ENCODE measurements at places on chromosomes 2 and 18. TPM values are rescaled to one million over a fixed set of nuclear protein-coding genes. Genes with fewer than 3 reads are reported as not detected.

LHCGR gene
- not detected for total RNA-seq

CRYGC gene
- not detected for total RNA-seq

AFF3 gene
- 0.19 TPM for total RNA-seq

TPO gene
- total RNA-seq: 0.32 TPM

ALPG gene
- total RNA-seq: not detected

RETREG2 gene
- total RNA-seq: 49.7 TPM

RESP18 gene
- not detected for total RNA-seq

NIF3L1 gene
- 18.9 TPM for total RNA-seq

REG3G gene
- total RNA-seq: not detected

TMEM247 gene
- not detected for total RNA-seq

DYNAP gene
- total RNA-seq: not detected

SPR gene
- total RNA-seq: 32.9 TPM

SPC25 gene
- 3.0 TPM for total RNA-seq

UGT1A8 gene
- total RNA-seq: not detected

APOB gene
- total RNA-seq: under 0.01 TPM

TRABD2A gene
- 0.38 TPM for total RNA-seq

DUSP19 gene
- 1.8 TPM for total RNA-seq

ATAD2B gene
- total RNA-seq: 22.7 TPM

HAAO gene
- not detected for total RNA-seq

REG1B gene
- total RNA-seq: not detected

ZDBF2 gene
- 5.8 TPM for total RNA-seq

MAP4K3 gene
- total RNA-seq: 16.4 TPM

COLEC11 gene
- 0.57 TPM for total RNA-seq

Measured in bladder microvascular endothelial cell (primary cell).